ENCODE measurements at places on chromosomes 12 and 14.

GRCh38 chr14:53533384-53533970 lies 380.4 kb upstream of the DDHD1 start:
- DNase-seq = no peak

DNA sequence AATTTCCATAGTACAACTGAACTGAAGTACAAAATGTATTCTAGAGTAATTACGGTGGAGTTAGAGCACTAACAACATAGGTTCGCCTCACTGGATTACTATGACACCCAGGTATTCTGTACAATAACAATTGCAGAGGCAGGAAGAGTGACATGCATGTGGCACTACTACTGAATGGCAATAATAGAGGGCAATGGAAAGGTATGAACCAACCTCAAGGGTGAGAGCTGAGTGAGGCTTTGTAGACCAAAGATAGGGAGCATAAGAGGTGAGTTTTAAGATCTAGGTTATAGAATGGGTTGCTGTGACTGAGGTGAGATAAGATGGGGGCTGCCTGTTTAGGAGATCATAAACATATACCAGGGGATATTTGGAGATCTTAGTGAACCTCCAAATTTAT lies 343.1 kb downstream of the PCNX1 start:
- no peak for DNase-seq

DNA sequence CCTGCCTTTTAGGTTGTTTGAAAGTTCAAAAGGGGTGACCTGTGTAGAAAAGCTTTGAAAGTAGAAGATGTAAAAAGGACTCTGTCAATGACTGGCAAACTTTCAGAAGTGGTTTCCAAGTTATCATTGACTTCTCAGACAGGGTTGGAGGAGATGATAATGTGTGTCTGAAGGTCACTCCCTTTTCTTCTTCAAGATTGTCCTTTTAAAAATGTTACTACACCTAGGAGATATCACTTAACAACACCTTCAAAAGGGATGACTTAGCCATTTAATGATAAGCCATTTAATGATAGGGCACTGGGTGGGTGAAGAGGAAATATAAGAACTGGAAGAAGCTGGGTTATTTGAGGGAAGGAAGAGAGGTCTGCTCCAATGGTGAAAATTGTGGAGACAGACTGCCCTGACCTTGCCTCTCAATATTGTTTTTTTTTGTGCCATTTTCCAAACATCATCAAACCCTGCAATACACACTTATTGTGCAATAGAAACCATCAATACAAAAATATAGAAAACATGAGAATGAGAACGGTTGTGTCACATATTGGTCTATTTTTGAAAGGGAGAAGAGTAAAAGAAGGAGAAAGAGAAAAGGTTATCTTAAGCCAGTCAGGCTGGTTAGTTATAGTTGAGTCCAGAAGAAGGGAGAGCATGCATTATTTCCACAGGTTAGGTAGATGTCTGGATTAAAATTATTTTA lies 38.8 kb downstream of the BEST3 start:
- DNase-seq = no peak

DNA sequence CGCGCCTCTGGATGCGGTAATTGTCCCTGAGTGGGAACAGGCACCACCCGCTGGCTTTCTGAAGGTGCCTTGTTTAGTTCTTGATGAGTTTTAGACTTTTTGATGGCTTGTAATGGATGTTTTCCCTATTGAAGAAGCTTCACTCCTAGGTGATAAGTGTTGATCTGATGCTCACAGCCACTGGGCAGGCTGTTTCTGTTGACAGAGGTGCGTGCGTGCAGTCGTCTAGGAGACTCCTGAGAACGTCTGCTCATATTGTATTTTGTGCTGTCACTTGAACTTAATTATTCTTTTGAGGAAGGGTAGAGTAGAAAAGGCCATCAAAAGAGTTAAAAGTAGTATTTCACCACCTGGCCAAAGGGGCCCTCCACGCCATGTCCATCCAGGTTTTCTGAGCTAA lies 70.5 kb downstream of the EP400 start:
- no peak for DNase-seq

- DNase-seq = no peak
These were observed 946 bp downstream of the RNU4-2 start for GRCh38 chr12:120290609-120291305.

GRCh38 chr12:3033539-3033867 lies 43.7 kb upstream of the TSPAN9 start:
- no peak for DNase-seq

GRCh38 chr12:51953864-51954263 lies 2.4 kb downstream of the ACVR1B start:
- no peak for DNase-seq

DNA sequence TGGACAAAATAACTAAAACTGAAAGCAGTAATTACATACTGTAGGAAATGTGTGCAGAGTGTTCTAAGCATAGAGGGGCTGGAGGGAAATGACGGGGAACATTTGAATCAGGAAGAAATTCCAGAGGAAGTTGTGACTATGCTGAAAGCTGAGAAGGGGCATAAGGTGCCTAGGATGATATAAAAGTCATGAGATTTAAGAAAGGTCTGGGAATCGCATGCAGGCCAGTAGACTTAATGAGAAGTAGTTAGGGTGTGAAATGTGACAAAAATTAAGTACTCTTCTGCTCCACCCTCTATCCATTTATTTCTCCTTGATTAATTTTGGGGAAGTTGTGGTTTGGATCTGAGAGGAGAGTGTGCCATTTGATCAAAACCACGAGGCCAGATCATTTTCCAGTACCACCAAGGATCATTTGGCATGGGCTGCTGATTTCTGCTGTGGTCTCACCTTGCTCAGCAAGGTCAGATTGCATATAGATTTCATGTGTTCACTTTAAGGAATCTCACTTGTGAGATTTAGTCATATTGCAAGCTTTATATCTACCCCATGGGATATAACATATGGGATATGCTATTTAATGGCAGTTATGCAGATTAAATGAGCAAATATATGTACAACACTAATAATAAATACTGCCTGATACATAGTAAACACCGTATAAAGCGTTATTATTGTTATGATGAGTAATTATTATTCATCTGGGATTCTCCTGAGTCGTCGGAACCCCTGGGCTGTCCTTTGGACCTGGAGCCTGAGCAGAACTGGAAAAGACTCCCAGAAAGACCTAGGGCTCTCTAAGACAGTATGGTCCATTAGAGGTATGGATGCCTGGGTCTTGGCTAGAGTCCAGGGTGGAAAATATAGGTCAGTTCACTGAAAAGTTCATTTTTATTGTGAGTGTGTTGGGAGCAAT lies 72.3 kb downstream of the SRGAP1 start:
- no peak for DNase-seq

- DNase-seq = peak; percentile 94
These were observed 5.4 kb upstream of the CCDC177 start for GRCh38 chr14:69580009-69580577.
